CD4-positive, alpha-beta T cell treated with Interferon alpha-2 for 1 hour (primary cell): ENCODE measurements at places on chromosomes 1 and 21.

- DNase-seq = peak; percentile 38
These were observed 4.6 kb downstream of the COL9A2 start for GRCh38 chr1:40312238-40313205.

- no peak for DNase-seq
These were observed 59.5 kb upstream of the CD55 start for GRCh38 chr1:207261971-207262370.

- DNase-seq = no peak
These were observed 44.5 kb downstream of the MAGI3 start for GRCh38 chr1:113434874-113435175.

DNA sequence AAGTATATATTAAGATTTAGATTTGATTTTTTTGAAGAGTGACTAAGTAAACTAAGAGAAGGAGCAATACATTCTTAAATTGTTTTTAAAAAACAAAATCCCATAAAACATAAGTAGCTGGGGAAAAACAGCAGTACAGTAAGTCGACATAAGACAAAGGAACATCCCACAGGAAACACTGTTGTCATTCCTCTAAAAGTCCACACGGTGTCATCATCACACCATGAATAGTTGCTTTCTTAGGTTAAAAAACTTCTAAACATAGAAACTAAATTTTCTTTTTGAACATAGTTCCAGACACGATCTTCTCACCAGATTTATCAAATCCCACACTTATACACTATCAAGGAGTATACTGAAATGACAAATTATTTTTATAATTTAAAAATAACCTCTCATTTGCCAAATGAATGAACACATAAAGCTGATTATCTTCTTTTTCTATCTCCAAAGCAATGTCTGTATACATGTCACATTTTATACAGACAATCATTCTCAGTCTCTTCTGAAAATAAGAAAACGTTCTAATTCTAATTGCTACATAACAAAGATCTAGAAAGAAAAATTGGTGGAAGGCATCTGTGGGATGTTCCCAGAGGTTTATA lies 15.8 kb downstream of the ODF2L start:
- peak; percentile 60 for DNase-seq

DNA sequence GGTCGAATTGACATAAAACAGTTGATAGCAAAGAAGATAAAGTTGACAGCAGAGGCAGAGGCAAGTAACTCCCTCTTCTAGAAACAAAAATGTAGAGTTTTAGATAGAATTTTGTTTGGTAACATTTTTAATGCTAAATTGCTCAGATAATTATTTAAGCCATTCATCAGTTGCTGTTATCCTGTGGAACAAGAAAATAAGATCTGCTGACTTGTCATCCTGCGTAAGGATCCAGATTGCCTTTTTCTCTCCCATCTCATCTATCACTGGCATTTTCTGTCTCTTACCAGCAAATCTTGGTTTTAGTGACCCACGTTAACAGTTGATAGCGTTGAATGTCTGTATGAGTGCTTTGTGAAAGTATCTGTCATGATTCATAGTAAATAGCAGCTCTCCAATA lies 29.8 kb downstream of the SOAT1 start:
- DNase-seq = no peak

DNA sequence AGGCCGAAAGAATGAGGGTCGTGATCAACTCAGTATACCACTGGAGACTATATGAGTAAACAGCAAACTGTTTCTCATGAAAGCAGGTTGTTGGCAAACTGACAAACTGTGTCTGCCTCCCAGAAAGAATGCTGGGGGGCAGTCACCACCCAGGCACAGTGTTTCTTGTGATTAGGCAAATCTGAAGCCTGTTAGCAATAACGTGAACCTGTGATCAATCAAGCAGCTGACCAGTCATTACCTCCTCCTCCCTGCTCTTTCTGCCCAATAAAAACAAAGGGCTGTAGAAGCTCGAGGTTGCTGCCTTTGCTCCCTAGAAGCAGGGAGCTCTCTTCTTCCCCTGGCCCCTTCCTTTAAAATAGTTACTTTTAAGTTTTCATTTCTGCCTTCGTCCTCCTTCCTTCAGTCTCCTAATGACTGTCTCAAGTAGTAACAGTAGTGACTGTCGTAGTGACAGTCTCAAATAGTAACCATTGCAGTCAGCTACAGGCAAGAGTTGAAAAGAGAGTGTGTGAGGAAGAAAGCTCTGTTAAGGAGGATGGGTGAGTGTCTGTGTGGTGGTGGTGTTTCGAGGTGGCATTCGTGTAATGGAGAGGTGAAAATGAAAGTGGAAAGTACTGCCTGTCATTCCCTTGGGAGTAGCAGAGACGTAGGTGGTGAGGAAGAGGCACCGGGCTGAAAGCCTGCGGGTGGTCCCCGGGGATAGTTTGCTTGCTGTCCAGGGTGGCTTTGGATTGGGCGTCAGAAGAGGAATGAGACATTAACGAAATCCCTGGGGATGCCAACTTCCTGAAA lies 14.5 kb downstream of the HHAT start:
- DNase-seq = peak; percentile 58

DNA sequence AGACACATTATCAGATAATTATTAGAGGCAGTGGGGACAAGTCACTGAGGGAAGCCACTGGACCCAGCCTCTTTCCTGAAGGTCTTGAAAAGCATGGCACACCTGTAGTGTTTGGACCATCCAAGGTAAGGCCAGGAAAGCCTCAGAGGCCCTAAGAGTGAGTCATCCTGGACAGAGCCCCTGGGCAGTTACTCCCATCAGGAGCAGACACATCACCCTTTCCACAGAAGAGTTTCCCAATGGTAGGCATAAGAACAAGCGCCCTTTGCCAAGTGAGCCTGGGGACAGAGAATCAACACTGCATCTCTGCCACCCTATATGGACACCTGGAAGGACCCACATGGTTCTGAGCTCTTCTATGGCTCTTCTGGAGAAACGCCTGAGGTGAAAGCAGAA lies 136.0 kb downstream of the PLXNA2 start:
- DNase-seq = no peak

DNA sequence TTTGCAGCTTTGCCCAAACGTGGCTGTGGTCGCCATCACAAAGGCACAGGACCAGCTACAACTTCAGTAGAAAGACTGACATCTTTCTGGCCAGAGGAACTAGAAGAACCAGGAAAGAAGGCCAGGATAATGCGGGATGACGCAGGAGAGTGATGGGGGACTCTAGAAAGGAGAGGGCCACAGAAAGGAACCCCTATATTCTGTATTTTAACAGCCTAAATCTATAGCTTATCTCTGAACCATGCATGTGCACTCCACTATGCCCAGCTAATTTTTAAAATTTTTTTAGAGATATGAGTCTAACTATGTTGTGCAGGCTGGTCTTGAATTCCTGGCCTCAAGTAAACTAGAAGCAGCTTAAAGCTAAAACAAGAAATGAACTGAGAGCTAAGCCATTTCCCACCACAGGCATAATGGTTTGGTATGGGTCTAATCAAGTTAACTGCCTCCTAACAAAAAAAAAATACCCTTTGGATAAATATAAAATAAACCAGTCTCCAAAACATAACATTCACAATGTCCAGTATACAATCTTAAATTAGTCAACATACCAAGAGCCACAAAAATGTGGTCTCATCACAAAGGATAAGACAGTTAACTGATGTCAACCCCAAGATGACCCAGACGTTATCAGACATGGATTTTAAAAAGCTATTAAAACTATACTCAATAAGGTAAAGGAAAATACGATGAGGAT lies 18.0 kb downstream of the LTN1 start:
- no peak for DNase-seq

- no peak for DNase-seq
These were observed 12.7 kb upstream of the ERVH48-1 start for GRCh38 chr21:42937960-42938605.

- DNase-seq = no peak
These were observed 181.5 kb downstream of the GABPA start for GRCh38 chr21:25916226-25916625.

DNA sequence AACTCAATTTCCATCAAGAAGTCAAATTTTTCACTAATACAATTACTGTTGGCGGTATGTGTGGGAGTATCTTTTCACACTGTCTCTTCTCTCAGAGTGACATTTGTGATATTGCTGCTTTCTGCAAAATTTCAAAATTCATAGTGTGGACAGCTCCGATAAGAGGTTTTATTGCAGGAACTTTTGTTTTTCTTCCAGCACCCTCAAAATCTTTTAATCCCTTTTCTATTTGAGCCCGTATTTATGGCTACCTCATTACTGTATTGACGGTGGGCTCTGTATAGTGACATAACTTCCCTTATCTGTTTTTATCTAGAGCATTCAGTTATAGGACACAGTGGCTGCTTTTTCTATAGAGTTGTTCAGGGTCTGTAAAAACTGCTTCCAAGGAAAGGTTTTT lies 794.4 kb upstream of the TMPRSS15 start:
- DNase-seq = no peak

DNA sequence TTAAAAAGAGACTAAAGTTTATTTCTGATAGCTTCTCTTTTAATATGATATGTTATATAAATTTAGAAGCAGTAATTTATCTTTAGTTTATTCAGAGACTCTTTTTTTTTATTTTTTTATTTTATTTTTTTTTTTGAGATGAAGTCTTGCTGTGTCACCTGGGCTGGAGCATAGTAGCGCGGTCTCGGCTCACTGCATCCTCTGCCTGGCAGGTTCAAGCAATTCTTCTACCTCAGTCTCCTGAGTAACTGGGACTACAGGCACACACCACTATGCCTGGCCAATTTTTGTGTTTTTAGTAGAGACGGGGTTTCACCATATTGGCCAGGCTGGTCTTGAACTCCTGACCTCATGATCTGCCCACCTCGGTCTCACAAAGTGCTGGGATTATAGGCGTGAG lies 89.6 kb downstream of the DISP1 start:
- DNase-seq = no peak

DNA sequence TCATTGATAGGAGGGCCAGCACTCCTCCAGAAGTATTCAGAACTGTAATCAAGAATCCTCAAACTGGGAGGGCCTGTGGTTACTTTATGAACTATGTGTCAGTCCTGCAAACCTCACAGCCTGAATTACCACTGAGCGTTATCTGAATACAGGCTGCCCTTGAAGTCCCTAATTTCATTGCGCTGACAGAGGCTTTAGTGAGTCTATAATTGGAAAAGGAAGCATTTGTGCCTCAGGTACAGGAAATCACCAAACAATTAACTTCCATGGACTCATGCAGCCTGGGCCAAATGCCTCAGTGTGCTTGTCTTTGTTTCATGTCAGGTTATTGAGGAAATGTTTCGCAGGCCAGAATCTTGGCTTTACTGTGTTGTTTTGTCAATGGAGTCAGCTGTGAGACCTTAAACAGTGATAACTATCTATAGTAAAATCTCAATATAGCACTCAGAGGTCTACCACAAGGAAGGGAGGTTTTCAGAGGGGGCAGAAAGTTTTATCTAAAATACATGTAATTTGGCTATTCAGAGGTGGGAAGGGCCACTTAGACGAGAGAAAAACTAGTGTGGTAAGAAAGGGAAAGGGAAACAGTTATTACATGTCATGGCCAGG lies 32.9 kb upstream of the DOCK7 start:
- no peak for DNase-seq

GRCh38 chr1:173258479-173259264 lies 51.5 kb upstream of the TNFSF4 start:
- no peak for DNase-seq
